ENCODE measurements at places on chromosomes 12 and 14. TPM values are rescaled to one million over a fixed set of nuclear protein-coding genes. Genes with fewer than 3 reads are reported as not detected.

- DNase-seq: no peak
Measured at GRCh38 chr14:90608281-90608680, 207.9 kb downstream of the TTC7B start.

GRCh38 chr12:5630726-5631125 is 198.8 kb downstream of the NTF3 start:
- DNase-seq: no peak

- DNase-seq: no peak
Measured at GRCh38 chr14:62162998-62163589, 400.9 kb downstream of the SNAPC1 start.

- DNase-seq: no peak
Measured at GRCh38 chr14:71703477-71703876, 228.8 kb upstream of the RGS6 start.

GRCh38 chr12:88325076-88325815 is 183.1 kb downstream of the TMTC3 start:
- no peak for DNase-seq

DNA sequence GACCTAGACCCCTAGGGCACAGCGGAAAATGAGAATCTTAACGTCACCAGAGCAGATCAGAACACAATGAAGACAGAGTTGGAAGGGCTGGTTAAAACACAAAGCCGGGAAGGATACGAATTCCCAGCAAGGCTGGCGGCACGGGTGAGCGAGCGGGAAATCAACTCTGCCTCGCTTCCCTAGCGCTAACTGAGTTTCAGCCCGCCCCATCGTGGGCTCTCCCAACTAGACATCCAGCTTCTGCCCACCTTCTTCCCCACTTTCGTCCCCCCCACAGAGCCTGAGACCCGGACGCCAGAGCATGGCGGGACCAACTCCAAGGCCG is 377 bp downstream of the CCNT1 start:
- no peak for DNase-seq

- DNase-seq: no peak
Measured at GRCh38 chr12:107894589-107894988, 120.1 kb downstream of the ASCL4 start.

- no peak for DNase-seq
Measured at GRCh38 chr12:92745856-92746550, 43.2 kb downstream of the PLEKHG7 start.

DNA sequence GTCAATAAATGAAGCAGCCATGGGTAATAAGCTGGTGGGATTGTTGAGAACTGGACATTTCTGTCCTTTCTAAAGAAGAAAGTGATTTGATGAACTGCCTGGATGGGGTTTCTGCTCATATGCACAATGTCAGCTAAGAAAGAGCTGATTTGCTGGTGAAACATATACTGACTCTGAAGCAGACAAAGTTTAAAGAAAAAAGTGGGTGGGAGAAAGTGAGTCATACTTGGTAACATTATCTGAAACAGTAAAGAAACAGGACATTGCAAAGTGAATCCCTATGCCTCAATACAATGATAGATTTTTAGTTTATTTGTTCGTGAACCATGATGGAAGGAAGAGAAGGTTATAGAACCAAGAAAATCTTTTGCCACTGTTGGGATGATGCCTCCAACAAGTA is 95.6 kb upstream of the DNM1L start:
- DNase-seq: no peak

GRCh38 chr14:103109535-103110441 is 13.5 kb upstream of the TNFAIP2 start:
- no peak for DNase-seq

DNA sequence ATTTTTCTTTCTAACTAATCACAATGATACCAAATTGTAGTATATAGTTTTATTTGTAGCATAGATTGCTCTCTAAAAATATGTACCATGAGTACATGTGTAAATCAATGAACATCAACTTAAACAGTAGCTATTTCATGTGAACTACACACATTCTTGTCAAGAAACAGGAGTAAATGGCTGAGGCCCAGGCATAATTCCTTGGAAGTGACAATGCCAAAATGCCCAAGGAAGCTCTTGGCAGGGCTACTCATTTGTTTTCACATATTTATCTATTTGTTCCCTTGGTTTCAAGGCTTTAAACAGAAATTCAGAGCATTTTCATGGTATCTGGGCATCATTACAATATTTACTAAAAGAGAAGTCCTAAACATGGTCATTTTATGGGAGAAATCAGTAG is 165.7 kb downstream of the SLC16A7 start:
- DNase-seq: no peak

DNA sequence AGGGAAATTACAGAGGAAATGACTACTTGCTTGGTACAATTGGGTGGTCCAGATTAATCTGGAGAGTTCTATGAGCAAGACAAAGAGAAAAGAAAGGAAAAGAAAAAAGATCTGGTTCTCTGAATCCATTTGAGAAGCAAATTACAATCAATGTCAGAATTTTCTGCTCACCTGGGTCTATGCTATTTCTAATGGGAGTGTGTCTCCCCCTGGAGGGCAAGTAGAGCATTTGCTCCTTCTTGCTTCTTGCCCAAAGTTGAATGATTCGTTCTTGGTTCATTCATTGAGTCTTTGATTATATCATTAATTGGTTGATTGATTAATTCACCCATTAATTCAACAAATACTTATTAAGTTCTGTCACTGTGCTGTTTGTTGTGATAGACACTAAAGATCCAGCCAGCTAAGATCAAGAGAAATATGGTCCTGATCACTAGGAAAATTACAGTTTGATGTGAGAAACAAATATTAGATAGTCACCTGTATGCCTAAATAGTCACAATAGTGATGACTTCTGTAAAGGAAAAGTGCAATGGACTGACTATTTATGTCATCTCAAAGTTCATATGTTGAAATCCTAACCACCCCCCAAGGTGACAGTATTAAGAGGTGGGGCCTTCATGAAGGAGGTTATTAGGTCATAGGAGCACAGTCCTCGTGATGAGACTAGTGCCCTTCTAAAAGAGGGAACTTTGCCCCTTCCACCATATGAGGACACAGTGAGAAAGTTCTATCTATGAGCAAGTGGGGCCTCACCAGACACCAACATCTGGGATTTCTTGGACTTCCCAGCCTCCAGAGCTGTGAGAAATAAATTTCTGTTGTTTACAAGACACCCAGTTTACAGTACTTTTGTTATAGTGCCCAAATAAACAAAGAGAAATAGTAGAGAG is 8.0 kb upstream of the ASB8 start:
- DNase-seq: no peak

DNA sequence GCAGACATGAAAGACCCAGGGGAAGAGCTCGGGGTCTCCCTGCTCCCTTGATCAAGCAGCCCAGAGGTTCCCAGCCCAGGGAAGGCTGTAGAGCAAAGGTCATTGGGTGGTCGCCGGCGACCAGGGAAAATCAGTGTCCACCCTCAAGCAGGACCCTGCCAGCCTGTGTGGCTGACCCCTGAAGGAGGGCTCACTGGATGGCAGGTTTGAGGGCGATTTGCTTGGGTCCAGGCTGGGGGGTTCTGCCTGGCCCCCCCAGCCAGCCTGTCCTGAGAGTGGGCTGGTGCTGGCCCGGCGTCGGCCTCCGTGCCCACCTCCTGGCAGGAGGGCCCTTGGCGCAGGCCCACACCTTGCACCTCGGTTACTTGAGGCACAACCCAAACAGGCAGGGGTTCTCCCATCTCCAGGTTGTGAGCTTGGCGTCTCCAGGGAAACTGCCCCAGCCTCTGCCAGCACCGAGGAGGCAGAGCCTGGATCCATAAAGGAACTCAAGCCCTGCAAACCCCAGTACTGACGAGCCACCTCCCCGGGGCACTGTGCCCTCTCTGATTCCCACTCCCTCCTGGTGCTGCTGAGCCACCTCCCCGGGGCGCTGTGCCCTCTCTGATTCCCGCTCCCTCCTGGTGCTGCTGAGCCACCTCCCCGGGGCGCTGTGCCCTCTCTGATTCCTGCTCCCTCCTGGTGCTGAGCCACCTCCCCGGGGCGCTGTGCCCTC is 329.0 kb upstream of the SFSWAP start:
- no peak for DNase-seq

DNA sequence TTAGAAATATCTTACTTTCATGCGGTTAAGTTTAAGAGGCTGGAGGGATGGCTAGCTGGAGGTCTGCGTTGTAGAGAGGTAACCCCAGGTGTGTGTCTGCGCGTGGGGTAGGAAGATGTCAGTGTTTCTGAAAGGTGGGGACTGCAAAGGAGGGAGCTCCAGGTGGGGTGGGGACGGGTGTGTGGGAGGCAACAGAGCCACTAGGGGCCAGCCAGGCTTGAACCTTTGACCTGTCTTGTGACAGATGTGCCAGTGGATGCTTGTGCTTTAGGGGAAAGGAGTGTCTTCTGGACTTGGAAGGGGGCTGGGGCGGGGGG is 841 bp downstream of the GLI1 start:
- no peak for DNase-seq

GRCh38 chr14:56217380-56218045 is 99.3 kb downstream of the PELI2 start:
- no peak for DNase-seq

GRCh38 chr14:54689928-54690327 is 123.0 kb downstream of the SAMD4A start:
- DNase-seq: no peak

DNA sequence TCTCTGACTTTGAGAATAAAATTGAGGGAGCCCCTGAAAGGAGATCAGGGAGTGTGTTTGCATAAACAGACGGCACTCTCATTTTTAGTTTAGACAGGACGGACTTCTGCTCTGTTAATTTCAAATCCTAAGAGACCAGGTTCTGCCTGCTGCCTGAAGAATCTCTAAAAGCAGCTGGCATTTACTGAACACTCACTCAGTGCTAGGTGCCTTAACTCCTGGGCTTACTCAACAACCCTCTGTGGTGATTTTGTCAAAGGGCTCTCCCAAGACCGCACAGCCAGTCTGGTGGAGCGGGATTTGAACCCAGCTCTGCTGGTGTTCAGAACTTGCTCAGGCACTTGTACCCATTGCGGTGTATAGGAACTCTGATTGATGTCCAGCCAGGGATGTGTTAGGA is 2.2 kb downstream of the ORAI1 start:
- no peak for DNase-seq

GRCh38 chr14:91153360-91153759 is 39.5 kb downstream of the DGLUCY start:
- no peak for DNase-seq

DNA sequence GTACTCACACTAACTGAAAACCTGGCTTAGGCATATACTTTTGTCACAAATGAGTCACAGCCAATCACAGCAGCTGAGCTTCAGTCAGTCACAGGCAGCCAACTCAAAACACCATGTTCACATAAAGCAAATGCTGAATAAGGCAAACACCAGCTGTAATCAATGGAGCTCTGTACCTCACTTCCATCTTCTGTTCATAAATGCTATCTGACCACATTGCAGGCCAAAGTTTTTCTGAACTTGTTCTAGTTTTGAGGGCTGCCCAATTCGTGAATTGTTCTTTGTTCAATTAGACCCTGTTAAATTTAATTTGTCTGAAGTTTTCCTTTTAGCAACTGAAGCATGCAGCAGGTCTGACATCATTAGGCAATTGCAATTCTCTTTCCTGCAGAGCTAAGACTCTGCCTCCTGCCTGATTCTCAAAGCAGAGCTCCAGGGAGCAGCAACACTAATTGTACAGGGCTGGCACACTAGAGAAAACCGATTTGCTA is 129.9 kb downstream of the WIF1 start:
- DNase-seq: no peak

DNA sequence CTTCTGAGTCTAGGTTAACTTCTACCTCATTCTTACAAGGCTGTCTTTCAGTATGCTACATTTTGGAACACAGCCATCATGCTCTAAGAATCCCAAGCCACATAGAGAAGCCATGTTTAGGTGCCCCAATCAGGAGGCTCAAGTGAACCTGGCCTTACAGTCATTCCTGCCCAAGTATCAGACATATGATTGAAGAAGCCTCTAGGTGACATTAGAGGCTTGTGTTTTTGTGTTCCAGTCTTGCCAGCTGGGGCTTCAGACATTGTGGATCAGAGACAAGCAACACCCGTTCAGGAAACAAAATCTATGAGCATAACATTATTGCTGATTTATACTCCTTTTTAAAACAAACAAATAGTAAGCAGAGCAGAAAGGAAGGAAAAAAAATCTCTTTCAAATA is 8.1 kb upstream of the SLC16A7 start:
- no peak for DNase-seq

- DNase-seq: no peak
Measured at GRCh38 chr12:3313675-3314663, 177.0 kb upstream of the PRMT8 start.

- DNase-seq: no peak
Measured at GRCh38 chr14:38039496-38039895, 168.2 kb upstream of the SSTR1 start.

DNA sequence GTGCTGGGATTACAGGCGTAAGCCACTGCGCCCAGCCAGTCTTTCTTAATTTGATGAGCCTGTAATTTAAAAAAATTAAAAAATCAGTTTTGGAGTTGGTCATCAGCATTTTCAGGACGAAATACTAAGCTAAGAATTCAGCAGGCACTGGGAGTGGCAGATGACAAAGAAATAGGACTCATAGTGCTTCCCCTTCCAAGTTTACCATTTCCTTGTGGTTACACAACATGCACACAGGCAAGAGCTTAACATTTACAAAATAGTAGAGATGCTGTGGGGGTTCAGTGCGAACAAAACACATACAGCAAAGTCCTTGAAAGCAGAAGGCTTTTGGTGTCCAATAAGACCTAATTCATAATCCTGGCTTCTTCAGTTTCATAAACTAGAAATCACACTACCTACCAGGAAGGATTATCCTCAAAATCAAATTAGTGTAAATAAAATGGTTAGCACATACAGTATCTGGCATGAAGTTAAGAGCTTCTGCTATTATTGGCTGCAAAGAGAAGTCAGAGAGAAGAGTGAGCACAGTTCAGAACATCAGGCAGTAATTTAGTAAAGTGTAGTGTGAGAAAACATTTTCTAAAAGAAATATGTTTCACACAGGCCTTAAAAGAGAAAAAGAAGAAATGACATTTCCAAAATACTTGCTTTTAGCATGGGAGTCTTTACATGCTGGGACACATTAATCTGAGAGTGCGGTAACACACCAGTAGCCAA is 22.2 kb upstream of the KIF21A start:
- no peak for DNase-seq

Gene PZP
- polyA plus RNA-seq: 0.55 TPM

Gene CELA1
- not detected for polyA plus RNA-seq

Gene RIMBP2
- polyA plus RNA-seq: 18.5 TPM

Gene SELPLG
- polyA plus RNA-seq: 1.9 TPM

Gene SLC17A8
- polyA plus RNA-seq: 0.22 TPM

Gene PCED1B
- 5.9 TPM for polyA plus RNA-seq

Gene KRT71
- polyA plus RNA-seq: not detected

Gene OR4K5
- not detected for polyA plus RNA-seq

Gene C14orf93
- polyA plus RNA-seq: 22.3 TPM

All from left renal cortex interstitium (tissue), 4 donors.